ENCODE measurements at places on chromosomes 16 and 17.

DNA sequence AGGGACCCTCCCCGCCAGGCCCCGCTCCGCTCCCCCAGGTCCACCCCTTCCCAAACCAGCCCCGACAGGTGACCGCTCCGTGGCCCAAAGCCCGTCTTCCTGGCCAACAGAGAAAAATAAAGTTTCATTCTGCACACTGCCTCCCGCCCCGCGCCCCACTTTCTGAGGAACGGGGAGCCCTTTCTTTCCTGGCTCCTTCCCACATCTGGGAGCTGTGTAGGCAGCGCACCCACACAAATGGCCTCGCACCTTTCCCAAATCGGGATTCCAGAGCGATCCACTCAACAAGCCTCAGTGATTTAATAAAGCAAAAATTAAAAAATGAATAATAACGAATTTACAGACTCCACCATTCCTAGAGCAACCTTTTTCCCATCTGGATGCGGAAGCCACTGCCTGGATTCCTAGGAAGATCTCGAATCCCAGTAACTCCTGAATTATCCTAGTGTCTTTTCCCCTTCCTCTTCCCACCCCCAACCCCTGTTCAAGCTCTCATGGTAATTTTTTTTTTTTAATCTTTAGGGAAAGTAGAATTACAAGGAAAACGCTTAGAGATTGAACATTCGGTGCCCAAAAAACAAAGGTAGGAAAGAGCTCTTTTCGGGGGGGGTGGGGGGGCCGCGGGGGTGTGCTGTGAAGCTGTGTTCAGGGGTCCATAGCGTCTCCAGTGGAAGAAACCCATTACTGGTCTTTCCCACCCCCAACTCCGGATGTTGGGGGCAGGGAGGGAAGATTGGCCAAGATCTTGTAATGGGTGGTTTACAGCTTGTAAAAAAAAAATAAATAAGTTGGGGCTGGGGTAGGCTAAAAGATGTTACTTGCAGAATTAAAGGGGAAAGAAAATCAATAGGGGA lies 1.6 kb downstream of the IGF2BP1 start:
- peak; percentile 86 for DNase-seq

DNA sequence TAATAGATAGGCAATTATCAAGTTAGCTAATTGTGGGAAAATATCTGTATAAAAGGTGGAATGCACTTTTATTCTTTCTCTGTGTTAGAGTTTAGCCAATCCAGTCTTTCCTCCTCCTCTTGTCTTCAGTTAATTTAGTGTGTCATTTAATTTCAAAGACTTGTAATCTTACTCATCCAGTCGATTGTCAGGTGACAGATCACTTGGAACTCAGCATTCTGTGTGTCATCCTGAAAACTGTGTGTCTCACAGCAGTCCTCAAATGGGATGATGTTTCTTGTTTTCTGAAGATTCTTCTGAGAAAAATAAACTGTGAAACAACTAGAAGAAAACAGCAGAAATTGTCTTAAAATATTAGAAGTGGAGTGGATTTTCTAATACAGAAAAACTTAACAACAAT lies 290 bp upstream of the KRTAP4-1 start:
- DNase-seq, result no peak

DNA sequence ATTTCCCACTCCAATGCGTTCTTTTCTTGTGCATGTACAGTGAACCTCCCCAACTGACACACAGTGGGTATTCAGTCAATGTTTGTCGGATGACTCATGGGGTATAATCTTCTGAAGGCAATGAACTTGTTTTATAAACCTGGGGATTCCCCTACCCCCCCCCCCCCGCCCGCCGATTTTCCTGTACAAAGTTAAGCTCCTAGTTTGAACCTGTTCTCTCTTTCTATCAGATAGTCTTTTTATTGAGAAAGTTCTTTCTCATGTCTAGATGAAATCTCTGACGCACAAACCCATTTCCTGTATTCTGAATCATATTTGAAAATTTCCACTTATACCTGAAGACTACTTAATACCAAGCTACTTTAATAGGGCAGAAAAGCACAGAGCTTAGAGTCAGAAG lies 338.3 kb downstream of the CA10 start:
- no peak for DNase-seq

DNA sequence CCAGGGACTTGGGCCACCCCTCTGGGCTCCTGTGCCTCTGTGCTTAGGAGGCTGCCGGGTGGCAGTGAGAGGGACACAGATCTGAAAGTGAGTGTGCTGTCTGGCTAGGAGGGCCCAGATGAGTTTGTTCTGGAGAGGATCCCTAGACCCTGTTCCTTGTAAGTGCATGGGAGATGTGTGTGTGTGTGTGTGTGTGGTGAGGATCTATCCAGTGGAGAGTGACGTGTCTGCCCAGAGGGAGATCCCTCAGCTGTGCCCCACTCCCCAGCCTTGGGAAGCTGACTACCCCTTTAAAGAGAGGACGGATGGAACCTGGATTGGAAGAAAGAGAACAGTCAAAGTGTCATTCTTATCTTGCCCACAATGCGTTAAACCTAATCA lies 25.5 kb upstream of the CDC42EP4 start:
- no peak for DNase-seq

- DNase-seq, result no peak
Observed at GRCh38 chr16:24074574-24074973, 181.6 kb upstream of the CACNG3 start.

DNA sequence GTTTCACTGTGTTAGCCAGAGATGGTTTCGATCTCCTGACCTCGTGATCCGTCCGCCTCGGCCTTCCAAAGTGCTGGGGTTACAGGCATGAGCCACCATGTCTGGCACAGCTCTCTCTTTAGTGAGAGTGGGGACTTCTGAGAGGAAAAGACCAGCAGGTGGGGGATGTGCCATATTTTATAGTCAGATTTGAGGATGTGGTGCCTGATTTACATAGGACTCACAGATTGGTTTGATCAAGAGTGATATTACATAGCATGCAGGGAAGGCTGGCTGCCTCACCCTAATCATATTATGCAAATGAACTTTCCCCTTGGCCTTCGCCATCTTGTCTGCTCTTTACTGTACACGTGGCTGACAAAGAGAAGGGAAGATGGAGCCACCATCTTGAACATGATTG lies 28.1 kb upstream of the MAPK3 start:
- DNase-seq, result no peak

DNA sequence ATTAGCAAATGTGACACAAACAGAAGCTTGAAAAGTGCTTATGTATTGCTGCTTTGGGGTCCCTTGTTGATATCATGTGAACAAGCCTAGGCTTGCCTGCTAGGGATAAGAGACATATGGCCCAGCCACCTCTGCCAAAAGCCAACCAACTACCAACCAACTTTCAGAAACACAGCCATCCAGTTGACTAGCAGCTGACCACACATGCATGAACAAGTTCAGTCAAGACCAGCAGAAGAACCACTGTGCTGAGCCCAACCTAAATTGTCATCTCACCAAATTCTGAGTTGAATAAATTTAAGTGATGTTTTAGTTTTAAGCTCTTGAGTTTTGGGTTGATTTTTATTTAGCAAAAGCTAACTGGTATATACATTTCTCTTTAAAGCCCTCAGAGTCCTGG lies 3.5 kb downstream of the ERN2 start:
- DNase-seq, result no peak

- DNase-seq, result no peak
Observed at GRCh38 chr17:56699186-56699894, 105.8 kb downstream of the NOG start.

DNA sequence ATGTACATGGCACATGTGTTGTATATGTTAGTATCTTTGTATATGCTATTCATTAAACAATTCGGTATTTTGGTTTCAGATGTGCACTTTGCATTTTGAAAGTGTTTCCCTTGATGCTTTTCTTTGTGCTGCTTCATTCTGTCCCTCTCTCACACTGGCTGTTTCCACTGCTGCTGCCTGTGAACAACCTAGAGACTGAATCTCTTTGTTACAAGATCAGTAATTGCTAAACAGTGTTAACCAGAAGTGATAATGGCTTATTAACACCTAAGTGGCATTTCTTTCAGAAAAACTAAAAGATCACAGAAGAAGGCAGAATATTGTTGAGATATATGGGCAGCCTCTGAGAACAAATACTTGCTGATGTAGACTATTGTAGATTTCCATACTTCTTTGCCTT lies 84.7 kb downstream of the KIF2B start:
- DNase-seq, result no peak

- DNase-seq, result no peak
Observed at GRCh38 chr17:30226878-30227277, 8.6 kb downstream of the SLC6A4 start.

GRCh38 chr17:44767493-44767892 lies 8.7 kb downstream of the ADAM11 start:
- DNase-seq, result peak; percentile 86

DNA sequence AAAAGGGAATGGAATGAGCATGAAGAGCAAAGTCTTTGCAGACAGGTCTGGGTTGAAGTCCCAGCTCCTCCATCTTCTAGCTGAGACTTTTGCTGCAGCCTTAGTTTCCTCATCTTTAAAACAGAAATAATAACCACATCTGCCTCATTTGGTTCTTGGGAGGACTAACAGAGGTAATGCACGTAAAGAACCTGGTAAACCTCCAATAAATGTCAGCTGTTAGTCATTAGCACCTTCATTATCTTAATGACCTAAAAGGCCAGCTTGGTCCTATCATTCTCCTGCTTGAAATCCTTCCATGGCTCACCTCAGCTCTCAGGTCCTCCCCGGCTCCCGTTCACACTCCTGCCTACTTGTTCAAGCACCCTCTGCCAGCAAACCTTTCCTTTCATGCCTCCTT lies 51.8 kb downstream of the SKAP1 start:
- no peak for DNase-seq

DNA sequence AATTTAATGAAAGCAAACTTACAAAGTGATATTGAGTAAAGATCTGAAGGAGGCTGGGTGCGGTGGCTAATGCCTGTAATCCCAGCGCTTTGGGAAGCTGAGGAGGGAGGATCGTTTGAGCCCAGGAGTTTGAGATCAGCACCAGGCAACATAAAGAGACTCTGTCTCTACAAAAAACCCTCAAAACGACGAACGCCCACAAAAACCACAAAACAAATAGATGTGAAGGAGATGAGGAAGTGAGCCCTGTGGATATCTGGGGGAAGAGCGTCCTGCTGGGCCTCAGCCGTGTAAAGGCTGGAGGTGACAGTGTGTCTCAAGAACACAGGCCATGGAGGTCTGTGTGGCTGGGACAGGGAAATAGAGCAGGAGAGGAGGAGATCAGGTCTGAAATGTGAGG lies 68.8 kb downstream of the ITFG1 start:
- DNase-seq, result peak; percentile 94

DNA sequence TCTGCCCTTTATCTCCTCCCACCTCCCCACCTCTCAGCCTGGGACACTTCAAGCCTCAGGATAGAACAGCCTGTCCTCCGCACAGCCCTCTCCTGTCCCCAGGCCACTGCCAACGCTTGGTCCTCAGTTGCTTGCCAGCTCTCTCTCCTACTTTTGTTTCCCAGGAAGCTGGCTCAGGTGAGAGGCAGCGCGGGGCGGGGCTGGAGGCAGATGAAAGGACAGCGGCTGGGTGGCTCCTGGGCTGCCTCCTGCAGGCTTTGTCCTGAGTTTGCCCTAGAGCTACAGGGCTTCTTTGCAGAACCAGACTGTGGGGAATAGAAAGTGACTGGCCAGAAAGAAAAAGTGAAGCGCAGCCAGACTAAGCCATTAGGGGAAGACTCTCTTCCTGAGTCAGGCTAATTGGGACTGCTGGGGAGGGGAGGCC lies 48.2 kb upstream of the CDC42EP4 start:
- no peak for DNase-seq

DNA sequence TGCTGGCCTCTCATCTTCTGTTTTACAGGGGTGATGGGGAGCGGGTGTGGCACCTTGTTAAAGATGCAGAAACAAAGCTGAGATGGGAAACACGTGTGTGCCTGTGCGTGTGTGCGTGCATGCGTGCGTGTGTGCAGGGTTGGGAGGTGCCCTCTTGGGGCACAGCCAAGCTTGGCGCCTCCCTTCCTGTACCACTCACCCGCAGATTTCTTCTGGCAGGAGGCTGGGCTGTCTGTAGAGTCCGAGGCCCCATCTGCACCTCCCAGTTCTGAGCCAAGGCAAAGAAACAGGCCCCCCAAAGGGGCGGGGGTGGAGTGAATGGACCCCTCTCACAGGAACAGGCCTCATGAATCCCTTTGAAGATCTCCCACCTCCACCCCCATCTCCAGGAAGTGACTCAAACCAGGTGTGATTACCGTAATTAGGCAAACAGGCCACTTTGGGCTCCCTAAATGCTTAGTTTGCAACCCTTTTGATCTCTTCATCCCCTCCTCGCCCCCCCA lies 20.9 kb downstream of the TNS4 start:
- DNase-seq, result peak; percentile 64

- DNase-seq, result no peak
Observed at GRCh38 chr16:23922406-23922805, 86.6 kb downstream of the PRKCB start.

GRCh38 chr17:77124192-77124889 lies 16.4 kb upstream of the SEC14L1 start:
- DNase-seq, result no peak

DNA sequence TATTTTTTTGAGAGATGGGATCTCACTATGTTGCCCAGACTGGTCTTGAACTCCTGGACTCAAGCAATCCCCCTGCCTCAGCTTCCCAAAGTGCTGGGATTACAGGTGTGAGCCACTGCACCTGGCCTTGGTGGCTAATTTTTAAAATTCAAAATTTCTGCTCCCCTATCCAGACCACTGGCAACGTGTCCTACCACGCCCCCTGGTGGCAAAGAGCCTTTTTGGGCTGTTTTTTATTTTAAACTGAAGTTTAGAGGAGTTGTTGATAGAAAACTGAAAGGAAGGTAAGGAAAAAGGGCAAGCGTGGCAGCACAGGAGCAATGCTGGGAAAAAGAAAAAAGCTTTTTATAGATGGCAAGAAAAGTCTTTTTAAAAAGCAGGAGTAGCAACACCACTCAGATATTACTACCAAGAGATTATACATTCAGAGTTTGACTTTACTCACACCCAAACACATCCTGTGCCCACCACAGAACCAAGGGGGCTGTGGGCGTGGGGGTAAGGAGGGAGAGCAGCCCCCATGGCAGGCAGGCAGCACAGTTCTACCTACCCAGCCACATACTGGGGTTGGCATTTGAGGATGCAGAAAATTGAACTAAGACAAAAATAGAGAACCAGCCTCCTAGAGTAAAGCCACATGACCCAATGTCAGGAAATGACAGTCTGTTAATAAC lies 4.2 kb upstream of the MXRA7 start:
- DNase-seq, result peak; percentile 58

- DNase-seq, result no peak
Observed at GRCh38 chr17:16091773-16092172, 92.1 kb downstream of the TTC19 start.

- peak; percentile 45 for DNase-seq
Observed at GRCh38 chr16:77955127-77955526, 67.2 kb upstream of the CLEC3A start.

GRCh38 chr16:27217256-27217655 lies 13.9 kb downstream of the KDM8 start:
- no peak for DNase-seq

- DNase-seq, result peak; percentile 52
Observed at GRCh38 chr16:86510465-86511261, at the start of gene FOXF1. FOXF1 (plus strand) TSS chr16:86510527; CDS start chr16:86510570, 43 bp downstream.

DNA sequence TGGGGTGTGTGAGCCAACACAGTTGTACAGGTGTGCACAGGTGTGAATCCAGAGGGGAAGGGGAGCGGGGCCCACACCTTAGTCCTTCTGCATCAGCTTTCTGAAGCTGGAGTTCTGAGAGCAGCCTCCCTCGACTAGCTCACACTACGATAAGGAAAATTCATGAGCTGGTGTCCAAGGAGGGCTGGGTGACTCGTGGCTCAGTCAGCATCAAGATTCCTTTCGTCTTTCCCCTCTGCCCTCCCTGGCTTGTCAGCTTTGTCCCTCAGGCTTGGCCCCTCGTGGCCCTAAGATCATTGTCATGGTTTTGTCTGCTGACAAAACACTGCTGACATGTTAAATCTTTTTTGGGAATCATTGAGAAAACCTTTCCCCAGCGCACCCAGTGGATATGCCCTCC lies 47.5 kb downstream of the OR1D5 start:
- no peak for DNase-seq

GRCh38 chr16:82402665-82403218 lies 224.0 kb upstream of the CDH13 start:
- DNase-seq, result no peak

All from NB4 (cell line).